Airway epithelial cell (primary cell): ENCODE measurements at places on chromosomes 1 and 21. TPM values are rescaled to one million over a fixed set of nuclear protein-coding genes. Genes with fewer than 3 reads are reported as not detected.

Gene DAB1
- not detected in 2 replicates for total RNA-seq

Gene MANEAL
- total RNA-seq: 0.93 and 1.7 TPM in 2 replicates

Gene SH2D1B
- total RNA-seq: not detected in 2 replicates

Gene ZSWIM5
- 0.05 and 0.07 TPM in 2 replicates for total RNA-seq

Gene LCE2C
- total RNA-seq: not detected in 2 replicates

Gene GBP7
- not detected in 2 replicates for total RNA-seq

Gene ZNF678
- 2.4 and 3.9 TPM in 2 replicates for total RNA-seq

Gene ZFYVE9
- total RNA-seq: 11.4 and 16.7 TPM in 2 replicates

Gene TCHHL1
- not detected in 2 replicates for total RNA-seq

Gene RUNX3
- 2.2 and 4.6 TPM in 2 replicates for total RNA-seq

Gene TCHH
- under 0.01 TPM in 1 of 2 replicates, not detected in the other for total RNA-seq

Gene KCNQ4
- 0.07 TPM in 1 of 2 replicates, not detected in the other for total RNA-seq

Gene DCDC2B
- not detected in 2 replicates for total RNA-seq

Gene NCF2
- 13.6 and 34.7 TPM in 2 replicates for total RNA-seq

Gene GRIK1
- total RNA-seq: not detected in 2 replicates

Gene SPATA45
- total RNA-seq: not detected in 2 replicates

Gene OR2L13
- total RNA-seq: not detected in 2 replicates

Gene NCAM2
- not detected in 2 replicates for total RNA-seq

Gene SPRR2A
- 8.3 and 8.4 TPM in 2 replicates for total RNA-seq

Gene RAP1A
- 22.9 and 29.1 TPM in 2 replicates for total RNA-seq

Gene TNFSF4
- 0.71 and 1.1 TPM in 2 replicates for total RNA-seq

Gene CRNN
- total RNA-seq: 5.2 and 6.1 TPM in 2 replicates

Gene CDC7
- total RNA-seq: 8.0 and 9.0 TPM in 2 replicates

Gene DENND4B
- total RNA-seq: 16.4 and 17.9 TPM in 2 replicates

Gene DNALI1
- 1.8 and 3.3 TPM in 2 replicates for total RNA-seq

Gene TRPM2
- not detected in 2 replicates for total RNA-seq

Gene AUNIP
- total RNA-seq: 6.5 and 9.7 TPM in 2 replicates

Gene S1PR1
- total RNA-seq: 0.14 and 1.2 TPM in 2 replicates

Gene AIM2
- total RNA-seq: not detected in 2 replicates

Gene TAS1R1
- total RNA-seq: not detected in 2 replicates

Gene ASCL5
- not detected in 2 replicates for total RNA-seq

Gene KRTAP13-2
- total RNA-seq: not detected in 2 replicates

Gene RAB25
- total RNA-seq: 206 and 251 TPM in 2 replicates
